ENCODE measurements at places on chromosomes 12 and 14.

GRCh38 chr12:43208627-43209026, 343.4 kb downstream of the ADAMTS20 start:
- no peak for DNase-seq

- no peak for DNase-seq
Observed at GRCh38 chr12:31368666-31369361, 42.9 kb upstream of the SINHCAF start.

- DNase-seq, result no peak
Observed at GRCh38 chr12:57737467-57738460, 778 bp downstream of the AGAP2 start.

DNA sequence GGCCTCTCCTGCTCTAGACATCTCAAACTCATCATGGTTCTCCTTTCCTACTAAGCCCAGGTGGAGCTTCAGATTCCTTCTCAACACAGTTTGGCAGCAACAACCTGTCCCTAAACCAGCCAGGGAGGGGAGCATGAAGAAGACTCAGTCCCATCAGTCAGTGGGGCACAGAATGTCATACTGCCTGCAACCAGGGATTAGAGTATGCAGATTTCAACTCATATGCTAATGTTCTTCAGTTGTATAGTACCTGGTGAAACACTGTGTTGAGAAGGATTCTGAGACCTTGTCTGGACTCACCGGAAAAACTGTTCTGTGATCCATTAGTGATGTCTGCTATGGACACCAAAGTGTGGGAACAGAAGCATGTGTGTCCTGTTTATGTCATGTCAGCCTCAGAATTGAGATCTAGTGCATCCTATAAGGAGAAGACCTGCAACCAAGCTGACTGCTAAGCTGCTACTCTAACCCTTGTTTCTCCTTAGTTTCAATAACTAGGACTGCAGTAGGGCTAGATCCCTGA, 43.6 kb downstream of the TRPV4 start:
- DNase-seq, result no peak

DNA sequence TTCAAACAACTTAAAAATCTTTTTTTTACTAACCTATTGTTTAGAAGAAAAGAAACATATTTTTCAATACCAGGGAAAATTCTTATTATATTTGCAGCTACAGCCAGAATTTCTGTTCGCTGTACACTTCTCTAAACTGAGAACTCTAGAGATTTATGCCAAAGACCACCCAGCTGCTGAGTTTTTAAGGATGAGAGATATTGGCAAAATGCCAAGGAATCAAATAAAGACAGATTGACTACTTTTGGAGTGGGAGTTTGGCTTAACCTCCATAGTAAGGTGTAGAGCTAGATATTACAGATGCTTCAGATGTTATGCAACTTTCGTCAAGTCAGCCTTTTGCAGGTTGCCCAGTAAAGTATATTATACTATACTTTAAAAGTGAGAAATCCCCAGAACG, 71.8 kb downstream of the TTLL5 start:
- DNase-seq, result no peak

GRCh38 chr14:89255012-89255411, 162.0 kb downstream of the FOXN3 start:
- no peak for DNase-seq
